Activated CD8-positive, alpha-beta T cell treated with anti-CD3 and anti-CD28 coated beads for 36 hours (primary cell): ENCODE measurements at places on chromosomes 4 and X.
A peak's percentile ranks its signal among the peaks of the same experiment; 100 is the strongest.

GRCh38 chr4:108693211-108693610, 42.8 kb downstream of the OSTC start:
- no peak for DNase-seq

DNA sequence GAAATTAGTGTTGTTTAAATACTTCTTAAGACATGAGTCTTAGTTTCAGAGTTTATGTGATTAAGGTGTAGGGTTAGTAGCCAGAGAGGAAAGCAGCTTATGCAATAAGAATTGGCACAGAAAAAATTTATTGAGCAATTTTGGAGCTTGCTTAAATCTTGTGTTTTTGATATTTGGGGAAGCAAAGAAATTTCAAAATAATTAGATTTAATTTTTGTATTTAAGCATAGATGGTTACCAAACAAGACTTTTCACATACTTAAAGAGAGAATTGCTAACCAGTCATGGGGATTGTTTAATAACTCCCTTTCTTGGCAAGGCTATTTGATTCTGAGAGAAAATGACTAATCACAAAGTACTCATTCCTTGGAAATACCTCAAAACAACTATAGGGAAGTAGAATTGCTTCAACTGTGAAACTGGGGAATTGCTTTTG, 202.0 kb upstream of the GRID2 start:
- DNase-seq = no peak

DNA sequence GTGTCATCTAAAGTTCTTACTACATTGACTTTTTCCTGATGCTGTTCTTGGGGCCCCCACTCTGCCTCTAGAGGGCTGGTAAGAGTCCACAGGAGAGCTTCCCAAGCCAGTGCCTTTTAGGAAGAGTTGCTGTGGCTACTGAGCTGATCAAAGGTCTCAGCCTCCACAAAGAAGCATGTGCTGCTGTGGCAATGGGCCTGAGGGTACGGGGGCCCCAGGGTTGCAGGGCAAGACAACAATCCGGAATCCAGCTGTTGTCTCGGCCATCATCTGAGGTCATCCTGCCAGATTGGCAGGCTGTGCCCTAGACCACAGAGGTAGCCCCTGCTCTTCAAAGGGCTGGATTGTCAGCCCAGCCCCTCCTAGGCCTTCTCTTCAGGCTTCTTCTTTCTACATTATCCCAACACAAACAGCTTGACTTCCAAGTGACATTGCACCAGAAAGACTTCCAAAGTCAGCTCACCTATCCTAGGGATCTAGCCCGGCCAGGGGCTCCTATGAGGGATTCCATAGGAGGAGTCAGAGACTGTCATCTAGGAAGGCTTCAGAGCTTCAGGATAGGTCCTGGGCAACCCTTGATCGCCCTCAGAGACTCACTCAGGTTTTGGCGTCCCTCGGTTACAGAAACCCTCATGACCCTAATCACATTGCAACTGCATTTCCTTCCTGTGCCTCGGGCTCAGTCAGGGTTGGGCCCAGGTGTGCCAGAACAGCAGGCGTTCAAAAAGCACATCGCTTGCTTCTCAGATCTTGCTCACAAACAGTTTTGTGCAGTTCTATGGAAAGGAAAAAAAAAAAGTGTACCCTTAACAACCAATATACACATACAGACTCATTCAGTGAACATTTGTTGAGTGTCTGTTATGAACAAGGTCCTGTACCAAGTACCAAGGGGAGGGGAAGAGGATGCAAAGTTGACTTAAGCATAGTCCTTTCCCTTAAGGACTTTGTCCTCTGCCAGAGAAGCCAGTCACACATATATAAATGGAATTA, 27.8 kb downstream of the SLC25A5 start:
- DNase-seq = no peak

GRCh38 chr4:81632581-81633299, 161.0 kb upstream of the RASGEF1B start:
- DNase-seq = no peak

DNA sequence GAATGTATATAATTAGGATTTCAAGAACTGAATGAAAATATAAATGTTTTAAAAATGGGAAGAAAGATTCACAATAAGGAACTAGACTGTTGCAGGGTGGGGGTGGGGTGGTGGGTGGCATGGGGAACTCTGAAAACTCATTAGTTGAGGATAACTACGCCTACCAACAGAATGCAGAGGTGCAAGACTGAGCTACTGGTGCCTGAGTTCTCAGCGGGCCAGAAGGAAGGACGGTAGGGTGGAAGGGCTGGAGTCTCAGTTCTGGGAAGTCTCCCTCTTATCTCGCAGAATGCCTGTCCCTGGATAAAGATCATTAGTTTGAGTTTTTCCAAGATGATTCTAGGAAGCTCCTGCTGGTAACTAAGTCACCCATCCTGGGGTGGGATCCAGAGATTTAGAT, 1.3 kb upstream of the SOD3 start:
- no peak for DNase-seq

GRCh38 chr4:100362366-100362765, 155.5 kb downstream of the EMCN start:
- DNase-seq = no peak

- DNase-seq = no peak
These were observed 170.1 kb downstream of the AFAP1 start for GRCh38 chr4:7769396-7770223.

- DNase-seq = no peak
These were observed 11.2 kb downstream of the KLHL8 start for GRCh38 chr4:87209182-87209581.

GRCh38 chrX:109440475-109440874, 41.4 kb downstream of the GUCY2F start:
- DNase-seq = no peak

GRCh38 chrX:40094900-40095582, 2.7 kb downstream of the BCOR start:
- DNase-seq = no peak

- no peak for DNase-seq
These were observed 4.1 kb downstream of the PRIMPOL start for GRCh38 chr4:184653650-184654049.

DNA sequence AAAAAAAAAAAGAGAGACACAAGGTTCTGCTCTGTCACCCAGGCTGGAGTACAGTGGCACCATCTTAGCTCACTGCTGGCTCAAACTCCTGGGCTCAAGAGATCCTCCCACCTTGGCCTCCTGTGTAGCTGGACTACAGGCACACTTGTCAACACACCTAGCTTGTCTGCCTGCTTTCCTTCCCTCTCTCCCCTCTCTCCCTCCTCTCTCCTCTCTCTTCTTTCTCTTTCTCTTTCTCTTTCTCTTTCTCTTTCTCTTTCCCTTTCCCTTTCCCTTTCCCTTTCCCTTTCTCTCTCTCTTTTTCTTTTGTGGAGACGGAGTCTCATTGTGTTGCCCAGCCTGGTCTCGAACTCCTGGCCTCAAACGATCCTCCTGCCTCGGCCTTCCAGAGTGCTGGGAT, 132.1 kb downstream of the DIPK2B start:
- peak; percentile 9 for DNase-seq

GRCh38 chr4:137129441-137129840, 402.9 kb downstream of the PCDH18 start:
- no peak for DNase-seq

DNA sequence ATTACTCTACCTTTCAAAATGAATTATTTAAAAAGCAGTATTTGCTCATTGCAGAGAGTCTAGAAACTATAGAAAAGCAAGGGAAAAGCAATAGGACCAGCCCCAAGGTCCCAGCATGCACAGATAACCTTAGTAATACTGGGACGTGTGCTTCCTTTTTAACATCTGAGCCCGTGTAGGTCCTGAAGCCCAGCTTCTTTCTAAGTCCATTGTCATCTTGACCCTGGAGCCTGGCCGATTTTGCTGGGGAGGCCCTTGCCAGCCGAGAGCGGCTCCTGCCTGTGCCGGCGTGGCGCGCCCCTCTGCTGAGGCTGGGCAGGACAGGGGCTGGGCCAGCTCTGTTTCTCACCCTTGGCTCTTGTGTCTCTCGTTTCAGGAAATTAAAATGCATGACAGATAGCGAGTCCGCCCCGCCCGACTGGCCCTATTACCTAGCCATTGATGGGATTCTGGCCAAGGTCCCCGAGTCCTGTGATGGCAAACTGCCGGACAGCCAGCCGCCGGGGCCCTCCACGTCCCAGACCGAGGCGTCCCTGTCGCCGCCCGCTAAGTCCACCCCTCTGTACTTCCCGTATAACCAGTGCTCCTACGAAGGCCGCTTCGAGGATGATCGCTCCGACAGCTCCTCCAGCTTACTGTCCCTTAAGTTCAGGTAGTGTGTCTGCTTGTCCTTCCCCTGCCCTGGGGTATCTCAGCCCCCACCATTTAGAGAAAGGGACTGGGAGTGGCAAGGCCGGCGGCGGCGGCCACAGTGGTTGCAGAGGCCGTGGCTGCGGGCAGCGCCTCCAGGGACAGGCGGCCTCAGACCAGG, 4.1 kb downstream of the MSANTD1 start:
- no peak for DNase-seq

- DNase-seq = no peak
These were observed 298.1 kb downstream of the PDGFC start for GRCh38 chr4:156673483-156673882.

- no peak for DNase-seq
These were observed 866.5 kb upstream of the INTU start for GRCh38 chr4:126766241-126766640.

GRCh38 chrX:63746715-63747114, 38.3 kb downstream of the ARHGEF9 start:
- DNase-seq = no peak

GRCh38 chr4:5037553-5038551, 13.4 kb upstream of the STK32B start:
- no peak for DNase-seq

DNA sequence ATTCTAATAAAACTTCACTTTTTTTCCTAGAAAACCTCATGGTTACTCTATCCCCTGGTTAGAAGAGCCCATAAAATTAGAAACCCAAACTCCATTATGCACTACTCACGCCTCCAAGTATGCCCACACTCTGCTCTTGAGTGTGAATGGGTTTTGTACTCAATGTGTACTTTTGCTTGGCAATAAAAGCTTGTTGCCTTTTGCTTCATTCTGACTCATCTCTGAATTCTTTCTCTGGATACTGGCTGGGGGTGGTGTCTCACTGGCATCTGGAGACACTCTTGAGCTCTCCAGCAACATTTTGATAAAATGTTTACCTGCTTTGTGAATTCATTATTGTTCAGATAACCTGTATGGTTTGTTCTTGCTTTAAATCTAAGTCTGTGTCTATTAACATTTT, 963.3 kb downstream of the TRAM1L1 start:
- DNase-seq = no peak

DNA sequence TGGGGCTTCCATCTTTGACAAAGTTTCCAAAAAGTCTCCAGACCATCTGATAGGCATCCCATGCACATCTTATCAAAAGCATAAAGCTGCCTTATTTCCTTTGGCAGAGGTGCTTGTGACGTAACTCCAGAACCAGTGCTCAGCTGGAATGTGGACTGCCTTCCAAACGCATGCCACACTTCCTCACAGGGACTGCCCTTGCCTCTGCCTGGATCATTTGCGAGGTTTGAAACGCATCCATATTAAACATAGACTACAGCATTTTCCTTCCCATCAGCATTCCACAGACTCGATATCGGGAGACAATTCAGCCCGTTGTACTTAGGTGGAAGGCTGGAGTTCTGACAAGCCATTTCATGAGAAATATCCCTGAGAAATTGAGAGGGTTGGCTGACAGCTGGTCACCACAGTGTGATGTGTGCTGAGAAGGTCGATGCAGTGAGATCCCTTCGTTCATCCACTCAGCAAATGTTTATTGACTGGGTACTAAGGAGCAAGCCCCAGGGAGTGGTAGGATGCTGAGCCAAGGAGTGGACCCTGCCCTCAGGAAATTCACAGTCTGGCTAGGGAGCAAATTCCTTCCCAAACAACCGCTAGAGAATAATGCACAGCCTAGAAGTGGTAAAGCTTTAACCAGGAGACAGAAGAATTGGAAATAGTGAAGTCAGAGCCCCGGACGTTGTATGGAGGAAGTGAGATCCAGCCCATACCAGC, 376.0 kb downstream of the BCOR start:
- no peak for DNase-seq

GRCh38 chr4:2335729-2336101, 73.8 kb upstream of the MXD4 start:
- DNase-seq = no peak

DNA sequence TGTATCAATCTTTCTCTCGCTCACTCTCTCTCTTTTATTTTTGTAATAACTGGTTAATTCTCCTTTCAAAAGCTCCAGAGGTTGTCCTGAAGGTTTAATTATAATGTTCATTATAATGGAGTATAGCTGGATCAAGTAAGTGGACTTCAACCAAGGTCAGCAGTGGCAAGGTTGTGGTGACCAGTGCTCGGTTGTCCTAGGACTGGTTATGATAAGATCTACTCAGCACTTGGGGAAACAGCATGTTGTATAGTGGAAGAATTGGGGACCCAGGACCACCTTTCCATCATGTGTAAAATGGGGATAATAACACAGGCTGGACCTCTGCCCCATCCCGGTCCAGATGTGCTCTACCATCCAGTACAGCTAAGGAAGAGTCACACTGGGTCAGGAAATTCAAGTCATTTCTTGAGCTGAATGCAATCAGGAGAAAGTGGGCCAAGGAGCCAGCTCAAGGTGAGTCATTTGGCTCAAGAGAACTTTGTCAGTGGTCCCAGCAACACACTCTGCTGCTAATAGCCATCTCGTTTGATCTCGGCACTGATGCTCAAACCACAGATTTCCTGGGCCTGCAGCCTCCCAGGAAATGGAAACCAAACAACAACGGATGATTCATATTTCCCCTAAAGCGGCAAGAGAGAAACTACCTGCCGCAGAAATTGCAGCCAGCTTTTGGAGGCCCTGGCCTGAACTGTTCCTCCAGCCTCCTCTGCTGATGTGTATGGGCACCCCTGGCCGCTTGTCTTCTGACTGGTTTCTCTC, 123.6 kb upstream of the RBPJ start:
- DNase-seq = peak; percentile 86

GRCh38 chr4:8870647-8871416, 807 bp downstream of the HMX1 start:
- DNase-seq = no peak

DNA sequence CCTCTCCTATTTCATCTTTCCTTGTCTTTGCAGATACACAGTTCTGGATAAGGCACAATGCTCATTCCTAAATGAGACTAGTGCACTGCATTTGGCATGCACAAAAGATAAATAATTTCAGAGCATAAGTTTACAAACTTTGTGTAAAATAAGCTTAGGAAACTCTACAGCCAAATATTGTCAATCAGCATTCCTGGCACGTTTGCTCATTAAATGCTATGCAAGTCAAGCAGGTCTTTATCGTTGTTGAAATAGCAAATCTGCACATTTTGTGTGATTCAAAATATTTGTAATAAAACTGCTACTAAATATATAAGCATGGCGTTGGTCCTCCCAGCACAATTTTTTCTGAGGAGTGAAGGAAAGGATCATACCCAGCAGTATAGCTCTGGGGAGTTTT, 322.1 kb upstream of the NOCT start:
- no peak for DNase-seq

GRCh38 chr4:57151481-57151880, 41.3 kb upstream of the IGFBP7 start:
- DNase-seq = no peak

- no peak for DNase-seq
These were observed 664.8 kb downstream of the GRID2 start for GRCh38 chr4:92968556-92968955.

DNA sequence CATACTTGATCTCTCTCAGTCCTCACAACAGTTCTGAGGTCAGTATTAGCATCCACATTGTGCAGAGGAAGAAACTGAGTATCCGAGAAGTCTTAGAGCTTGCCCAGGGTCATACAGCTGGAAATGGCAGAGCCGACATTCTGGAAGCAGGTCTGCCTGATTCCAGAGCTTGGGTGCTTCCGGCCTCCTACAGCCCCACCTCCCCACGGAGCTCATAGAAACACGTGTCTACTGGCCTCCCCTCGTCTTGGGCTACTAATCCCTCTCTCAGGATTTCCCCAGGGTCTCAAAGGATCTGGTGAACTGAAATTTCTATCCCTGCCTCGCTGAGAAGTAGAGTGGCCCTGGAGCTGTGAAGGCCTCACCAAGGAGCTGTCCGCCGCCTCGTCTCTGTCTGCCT, 12.0 kb upstream of the KDM5C start:
- DNase-seq = no peak
